ENCODE measurements at places on chromosomes 2 and 18. TPM values are rescaled to one million over a fixed set of nuclear protein-coding genes. Genes with fewer than 3 reads are reported as not detected.

The SERPINB13 gene
- not detected for total RNA-seq

The SPHKAP gene
- 0.32 TPM for total RNA-seq

DNA sequence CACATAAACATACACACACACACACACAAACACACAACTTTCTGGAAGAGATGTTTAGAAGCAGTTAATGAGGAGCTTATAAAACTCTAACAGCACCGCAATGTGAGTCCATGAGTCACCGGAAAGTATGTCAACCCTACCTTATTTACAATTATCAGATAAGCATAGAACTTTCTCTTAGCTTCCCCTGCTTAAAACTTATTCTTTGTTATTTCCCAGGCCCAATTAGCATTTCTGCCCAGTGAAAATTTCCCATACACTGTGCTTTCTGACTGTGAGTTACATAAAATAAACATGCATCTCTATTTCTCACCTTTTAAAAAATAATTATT is 737.6 kb downstream of the LRP1B start:
- peak; percentile 28 for DNase-seq
- H3K4me1 ChIP-seq: no peaks in the 10 kb centered on the region
- no peaks in the 10 kb centered on the region for H3K36me3 ChIP-seq
- no peak overlapping the region for H3K4me3 ChIP-seq
- no peaks in the 10 kb centered on the region for H3K27me3 ChIP-seq

DNA sequence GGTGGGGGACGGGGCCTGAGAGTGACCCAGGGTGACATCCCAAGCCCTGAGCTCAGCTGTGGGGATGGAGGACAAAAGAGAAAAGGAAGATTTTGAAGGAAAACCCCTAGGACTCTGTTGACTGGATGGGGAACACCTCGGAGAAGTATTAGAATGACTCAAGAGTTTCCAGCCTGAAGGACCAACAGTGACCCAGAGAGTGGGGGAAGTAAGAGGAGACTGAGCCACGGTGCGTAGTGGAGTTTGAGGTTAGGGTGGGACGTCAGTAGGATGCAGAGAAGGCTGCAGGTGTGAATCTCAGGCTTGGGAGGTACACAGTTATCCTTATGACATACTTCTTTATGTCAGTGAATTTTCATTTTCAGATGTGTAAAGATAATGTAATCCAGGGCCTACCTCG is 119.5 kb downstream of the NCK2 start:
- no peak overlapping the region for H3K4me3 ChIP-seq
- H3K27ac ChIP-seq: no peak overlapping the region
- no peak for DNase-seq
- no peaks in the 10 kb centered on the region for H3K27me3 ChIP-seq

The TFCP2L1 gene
- not detected for total RNA-seq

DNA sequence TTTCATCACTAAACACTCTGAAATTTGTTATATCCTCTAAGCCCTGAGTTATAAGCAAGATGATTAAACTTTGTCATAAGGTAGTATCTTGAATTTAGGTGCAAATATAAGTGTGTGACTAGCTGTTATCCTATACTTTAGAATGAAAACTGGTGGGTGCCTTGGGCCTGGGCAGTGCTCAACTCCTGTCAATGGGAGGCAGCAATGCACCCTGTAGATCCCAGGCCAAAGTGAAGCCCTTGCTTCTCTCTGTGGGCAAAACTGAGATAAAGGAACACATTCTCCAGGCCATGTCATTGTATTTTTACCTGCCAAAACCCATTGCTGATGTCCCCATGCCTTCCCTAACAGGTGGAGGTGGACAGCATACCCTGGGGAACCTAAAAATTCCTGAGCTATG is 525.2 kb downstream of the TNS1 start:
- H3K27me3 ChIP-seq: no peaks in the 10 kb centered on the region
- peaks cover 9% of the 10 kb centered on the region for H3K4me1 ChIP-seq
- no peak overlapping the region for H3K27ac ChIP-seq
- DNase-seq: no peak
- H3K36me3 ChIP-seq: no peaks in the 10 kb centered on the region

GRCh38 chr18:50372743-50373142 is 2.1 kb upstream of the SKA1 start:
- H3K36me3 ChIP-seq: no peaks in the 10 kb centered on the region
- no peak for DNase-seq
- no peaks in the 10 kb centered on the region for H3K27me3 ChIP-seq
- H3K4me3 ChIP-seq: no peak overlapping the region

GRCh38 chr18:73007195-73007914 is 139.6 kb upstream of the NETO1 start:
- H3K4me3 ChIP-seq: no peak overlapping the region
- H3K27me3 ChIP-seq: no peaks in the 10 kb centered on the region
- no peak for DNase-seq
- H3K36me3 ChIP-seq: no peaks in the 10 kb centered on the region
- H3K4me1 ChIP-seq: no peaks in the 10 kb centered on the region
- no peak overlapping the region for H3K27ac ChIP-seq

- H3K27me3 ChIP-seq: no peaks in the 10 kb centered on the region
- peaks cover 3% of the 10 kb centered on the region for H3K4me1 ChIP-seq
- H3K27ac ChIP-seq: no peak overlapping the region
- peak; percentile 22 for DNase-seq
Observed at GRCh38 chr2:226398580-226398979, 401.0 kb downstream of the IRS1 start.

DNA sequence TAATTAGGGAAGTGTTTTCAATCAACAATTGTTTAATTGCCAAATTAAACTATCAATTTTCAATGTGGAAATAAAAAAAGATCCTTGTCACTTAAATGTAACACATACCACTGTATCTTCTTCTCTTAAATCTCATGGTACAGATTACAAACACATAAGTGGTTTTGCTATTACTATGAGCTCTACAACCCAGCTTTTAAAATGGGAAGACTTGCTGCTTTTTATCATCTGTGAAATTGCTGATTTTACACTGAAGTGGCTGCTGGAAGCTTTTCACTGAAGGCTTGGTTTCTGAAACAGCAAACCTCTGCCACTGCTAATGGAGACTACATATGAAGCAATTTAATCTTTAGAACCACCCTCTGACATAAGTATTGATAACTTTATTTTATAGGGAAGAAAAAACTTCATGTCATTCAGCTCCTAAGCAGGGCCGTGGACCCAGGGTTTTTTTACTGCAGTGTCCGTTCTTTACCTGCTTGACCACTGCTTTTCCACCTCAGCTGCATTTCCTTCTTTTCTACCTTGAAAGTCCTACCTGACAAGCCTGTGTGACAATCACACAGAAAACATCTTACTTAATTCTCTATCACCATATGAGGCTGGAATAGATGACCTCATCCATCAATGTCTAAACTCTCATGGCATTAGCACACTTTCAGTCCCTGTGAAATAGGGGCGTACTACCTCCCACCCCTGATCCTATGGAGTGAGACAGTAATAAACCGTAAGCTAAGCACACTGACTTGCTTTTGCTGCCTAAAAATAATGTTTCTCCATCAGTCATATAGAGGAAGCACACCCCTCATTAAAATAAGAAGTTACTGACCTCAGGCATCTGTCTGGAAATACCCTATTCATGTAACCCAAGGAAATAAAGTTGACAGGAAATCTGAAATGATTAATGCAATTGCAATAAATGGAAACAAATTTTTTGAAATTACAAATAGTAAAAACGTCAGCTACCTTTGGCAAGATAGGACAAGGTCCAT is 19.2 kb upstream of the SLC8A1 start:
- no peak overlapping the region for H3K4me3 ChIP-seq
- H3K36me3 ChIP-seq: no peaks in the 10 kb centered on the region
- DNase-seq: no peak
- no peak overlapping the region for H3K27ac ChIP-seq

- H3K4me1 ChIP-seq: no peaks in the 10 kb centered on the region
- no peak overlapping the region for H3K27ac ChIP-seq
- no peak for DNase-seq
- no peak overlapping the region for H3K4me3 ChIP-seq
- no peaks in the 10 kb centered on the region for H3K27me3 ChIP-seq
Observed at GRCh38 chr18:65651192-65651591, 99.6 kb upstream of the CDH7 start.

GRCh38 chr2:31166925-31167324 is 28.7 kb upstream of the GALNT14 start:
- H3K36me3 ChIP-seq: no peaks in the 10 kb centered on the region
- DNase-seq: no peak
- H3K27me3 ChIP-seq: peaks cover 10% of the 10 kb centered on the region
- H3K4me1 ChIP-seq: no peaks in the 10 kb centered on the region
- no peak overlapping the region for H3K27ac ChIP-seq

The ALK gene
- not detected for total RNA-seq

DNA sequence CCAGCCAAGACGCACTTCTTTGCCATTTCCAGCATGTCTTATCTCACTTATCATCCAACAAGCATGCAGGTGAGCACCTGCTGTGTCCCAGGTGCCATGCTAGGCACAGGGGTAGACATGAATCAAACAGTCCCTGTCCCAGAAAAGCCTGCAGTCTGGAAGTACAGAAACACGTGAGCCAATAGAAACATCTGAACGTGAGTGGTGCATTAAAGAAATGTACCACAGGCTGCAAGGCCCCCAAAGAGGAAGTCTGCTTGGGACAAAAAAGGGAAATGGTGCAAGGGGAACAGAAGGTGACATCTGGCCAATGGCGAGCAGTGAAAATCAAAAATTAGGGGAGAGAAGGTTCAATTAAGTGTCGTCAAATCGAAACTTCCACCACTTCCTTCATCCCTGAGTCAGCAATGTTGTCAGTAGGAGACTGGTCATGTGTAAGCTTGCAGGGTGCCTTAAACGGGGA is 17.6 kb upstream of the TMEM247 start:
- no peak for DNase-seq
- H3K4me1 ChIP-seq: no peaks in the 10 kb centered on the region
- no peaks in the 10 kb centered on the region for H3K36me3 ChIP-seq
- H3K27me3 ChIP-seq: no peaks in the 10 kb centered on the region
- H3K27ac ChIP-seq: no peak overlapping the region
- no peak overlapping the region for H3K4me3 ChIP-seq

GRCh38 chr2:30272761-30273573 is 41.6 kb downstream of the LBH start:
- peak overlapping the region; percentile 83 for H3K27ac ChIP-seq
- H3K36me3 ChIP-seq: no peaks in the 10 kb centered on the region
- peak; percentile 87 for DNase-seq
- H3K27me3 ChIP-seq: no peaks in the 10 kb centered on the region
- H3K4me1 ChIP-seq: peaks cover 44% of the 10 kb centered on the region

The DNAH7 gene
- 0.89 TPM for total RNA-seq

The UGT1A5 gene
- not detected for total RNA-seq

- peak overlapping the region; percentile 88 for H3K27ac ChIP-seq
- no peak overlapping the region for H3K4me3 ChIP-seq
- H3K27me3 ChIP-seq: no peaks in the 10 kb centered on the region
- peaks cover 15% of the 10 kb centered on the region for H3K4me1 ChIP-seq
- no peaks in the 10 kb centered on the region for H3K36me3 ChIP-seq
Observed at GRCh38 chr2:217722883-217723472, 279.8 kb downstream of the TNS1 start.

GRCh38 chr2:96618596-96619283 is 19.4 kb downstream of the KANSL3 start:
- H3K4me1 ChIP-seq: peaks cover 29% of the 10 kb centered on the region
- H3K27me3 ChIP-seq: no peaks in the 10 kb centered on the region
- peak overlapping the region; percentile 96 for H3K27ac ChIP-seq

- H3K36me3 ChIP-seq: no peaks in the 10 kb centered on the region
- 0 out of 2 replicates have a peak, but pooled peaks cover 10% of the 10 kb centered on the region for H3K27me3 ChIP-seq
- DNase-seq: no peak
- H3K27ac ChIP-seq: no peak overlapping the region
- no peaks in the 10 kb centered on the region for H3K4me1 ChIP-seq
Observed at GRCh38 chr2:239789711-239790110, 235.4 kb downstream of the NDUFA10 start.

The QPCT gene
- 37.4 TPM for total RNA-seq

DNA sequence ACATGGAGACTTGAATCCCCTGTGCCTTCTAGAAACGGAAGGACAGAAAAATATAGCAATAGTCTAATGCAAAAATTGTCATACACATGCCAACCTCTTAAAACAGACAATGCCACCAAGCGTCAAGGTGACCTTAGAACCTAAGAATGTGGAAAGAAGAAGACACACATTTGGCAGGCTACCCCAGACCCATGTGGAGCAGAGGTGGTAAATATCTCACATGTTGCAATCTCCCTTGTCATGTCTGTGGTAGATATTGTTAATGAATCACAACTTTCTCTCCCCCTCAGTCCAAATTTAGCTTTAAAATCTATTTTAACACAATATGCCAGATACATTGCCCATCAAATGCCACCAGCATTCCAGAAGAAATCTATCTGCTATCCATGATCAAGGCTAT is 137.4 kb downstream of the HNMT start:
- no peak overlapping the region for H3K27ac ChIP-seq
- no peak for DNase-seq
- no peaks in the 10 kb centered on the region for H3K36me3 ChIP-seq

The PLEKHM3 gene
- total RNA-seq: 6.6 TPM

- no peaks in the 10 kb centered on the region for H3K36me3 ChIP-seq
- H3K4me1 ChIP-seq: peaks cover 15% of the 10 kb centered on the region
- no peak within 1 kb of the TSS for H3K4me3 ChIP-seq
- DNase-seq: peak; percentile 81
- no peaks in the 10 kb centered on the region for H3K27me3 ChIP-seq
Observed at GRCh38 chr2:170177950-170178781, at the start of gene MYO3B. Gene MYO3B (plus strand): TSS chr2:170178147. CDS start chr2:170178288, 141 bp downstream.

The PXDN gene
- total RNA-seq: 291 TPM

DNA sequence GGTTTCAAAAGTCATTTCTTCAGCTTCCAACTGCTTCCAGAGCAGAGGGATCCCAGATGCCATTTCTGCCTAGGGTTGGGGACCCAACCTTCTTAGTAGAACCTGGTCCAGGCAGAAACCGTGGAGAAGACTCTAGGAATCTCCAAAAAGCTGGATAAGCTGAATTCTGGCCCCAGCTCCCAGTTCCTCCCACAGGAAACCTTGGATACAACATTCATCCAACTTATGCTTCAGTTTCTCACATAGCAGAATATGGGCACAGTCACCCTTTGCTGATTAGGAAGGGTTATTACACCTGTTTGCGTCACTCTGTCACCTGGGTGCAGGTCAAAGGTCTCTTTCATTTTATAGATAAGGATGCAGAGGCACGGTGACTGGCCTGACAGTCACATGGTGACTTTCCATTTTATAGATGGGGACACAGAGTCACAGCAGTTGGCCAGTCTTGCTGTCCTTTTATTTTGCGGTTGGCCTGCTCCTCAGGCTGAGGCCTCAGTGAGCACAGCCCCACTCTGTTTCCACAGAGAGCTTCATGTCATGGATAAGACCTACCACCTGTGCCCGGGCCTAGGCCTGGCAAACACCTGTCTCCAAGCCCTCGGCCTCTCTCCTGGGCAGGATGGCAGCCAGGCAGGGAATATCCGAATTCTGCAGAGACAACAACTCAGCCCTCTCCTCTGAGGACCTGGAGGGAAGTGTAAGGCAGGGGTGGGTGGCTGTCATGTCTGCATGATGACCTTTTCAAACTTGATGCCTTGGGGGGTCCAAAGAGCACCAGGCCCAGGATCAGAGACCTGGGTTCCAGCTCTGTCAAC is 148.8 kb downstream of the SMAD7 start:
- no peaks in the 10 kb centered on the region for H3K27me3 ChIP-seq
- peak overlapping the region; percentile 60 for H3K27ac ChIP-seq
- peaks cover 18% of the 10 kb centered on the region for H3K4me1 ChIP-seq
- H3K4me3 ChIP-seq: no peak overlapping the region
- H3K36me3 ChIP-seq: peaks cover 8% of the 10 kb centered on the region
- no peak for DNase-seq

The CHRNA1 gene
- total RNA-seq: not detected

Measured in GM23248 (cell line).